ENCODE measurements at places on chromosomes 3 and 15. TPM values are rescaled to one million over a fixed set of nuclear protein-coding genes. Genes with fewer than 3 reads are reported as not detected.

OXSM gene
- 17.6 TPM for polyA plus RNA-seq

CCR3 gene
- not detected for polyA plus RNA-seq

RASL12 gene
- polyA plus RNA-seq = 2.2 TPM

ISL2 gene
- polyA plus RNA-seq = not detected

TTLL13 gene
- 0.27 TPM for polyA plus RNA-seq

KBTBD8 gene
- polyA plus RNA-seq = 1.7 TPM

MITF gene
- 1.6 TPM for polyA plus RNA-seq

RASGRP1 gene
- 3.0 TPM for polyA plus RNA-seq

PLSCR4 gene
- 15.2 TPM for polyA plus RNA-seq

SIDT1 gene
- polyA plus RNA-seq = 3.0 TPM

GPR149 gene
- 0.21 TPM for polyA plus RNA-seq

FANCD2OS gene
- polyA plus RNA-seq = not detected

LRRN1 gene
- 2.0 TPM for polyA plus RNA-seq

LMAN1L gene
- polyA plus RNA-seq = not detected

TUSC7 gene
- polyA plus RNA-seq = not detected

ITIH1 gene
- 0.13 TPM for polyA plus RNA-seq

COL6A6 gene
- polyA plus RNA-seq = 2.2 TPM

MST1 gene
- polyA plus RNA-seq = 157 TPM

GOLGA8Q gene
- not detected for polyA plus RNA-seq

DNASE1L3 gene
- polyA plus RNA-seq = 4.2 TPM

CNTN3 gene
- polyA plus RNA-seq = not detected

STRIT1 gene
- polyA plus RNA-seq = 10.3 TPM

CGNL1 gene
- polyA plus RNA-seq = 5.1 TPM

PPARG gene
- 39.8 TPM for polyA plus RNA-seq

MUSTN1 gene
- 3.4 TPM for polyA plus RNA-seq

SLC2A2 gene
- 212 TPM for polyA plus RNA-seq

TMEM207 gene
- 1.6 TPM for polyA plus RNA-seq

Data from small intestine (tissue), 16 donors.